Activated CD4-positive, alpha-beta T cell treated with anti-CD3 and anti-CD28 coated beads, Interleukin-2, amount 10 ng/mL, durations not matched to agents 24 days and 14 days (primary cell): ENCODE measurements at places on chromosomes 6 and 20.
A peak's percentile ranks its signal among the peaks of the same experiment; 100 is the strongest.

DNA sequence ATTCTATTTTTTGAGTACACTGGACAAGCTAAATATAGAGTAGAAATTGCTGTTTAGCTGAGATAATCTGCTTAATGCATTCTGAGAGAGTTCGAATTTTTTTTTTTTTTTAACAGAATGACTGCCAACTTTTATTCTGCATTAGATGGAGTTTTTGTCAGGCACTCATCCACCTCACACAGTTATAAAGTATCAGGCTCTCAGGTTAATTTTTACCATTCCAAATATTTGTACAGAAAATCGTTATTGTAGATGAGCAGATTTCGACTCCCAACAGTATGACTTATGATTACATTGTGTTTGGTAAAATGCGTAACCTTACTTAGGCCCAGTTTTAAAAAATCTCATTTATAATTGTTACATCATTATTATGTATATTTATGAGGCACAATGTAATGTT, 1731.0 kb downstream of the GRIK2 start:
- no peak for DNase-seq

- DNase-seq: no peak
Observed at GRCh38 chr6:166583230-166583965, 3.1 kb downstream of the RAMACL start.

- DNase-seq: no peak
Observed at GRCh38 chr6:4394786-4395185, 259.4 kb upstream of the ECI2 start.

DNA sequence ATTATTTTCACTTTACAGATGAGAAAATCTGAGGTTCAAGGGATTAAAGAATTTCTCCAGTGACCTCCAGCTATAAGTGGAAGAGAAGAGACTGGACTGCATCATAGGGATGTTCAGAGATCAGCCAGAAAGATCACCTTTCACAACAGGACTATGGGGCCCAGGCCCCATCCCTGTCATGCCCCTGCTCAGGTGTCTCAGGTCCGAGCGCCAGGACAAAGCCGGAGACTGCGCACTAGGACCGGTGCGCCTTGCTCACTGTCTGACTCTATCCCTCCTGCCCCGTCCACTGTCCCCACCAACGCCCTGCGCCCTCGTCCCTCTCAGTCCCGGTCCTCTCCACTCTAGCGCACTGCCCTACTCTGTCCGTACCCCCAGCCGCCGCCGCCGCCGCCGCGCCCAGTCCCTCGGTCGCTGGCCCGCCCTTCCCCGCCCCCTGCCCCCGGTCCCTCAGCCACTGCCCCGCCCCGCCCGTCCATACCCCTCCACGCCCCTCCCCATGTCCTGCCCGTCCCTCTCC, 521 bp upstream of the RAD21L1 start:
- peak; percentile 86 for DNase-seq

DNA sequence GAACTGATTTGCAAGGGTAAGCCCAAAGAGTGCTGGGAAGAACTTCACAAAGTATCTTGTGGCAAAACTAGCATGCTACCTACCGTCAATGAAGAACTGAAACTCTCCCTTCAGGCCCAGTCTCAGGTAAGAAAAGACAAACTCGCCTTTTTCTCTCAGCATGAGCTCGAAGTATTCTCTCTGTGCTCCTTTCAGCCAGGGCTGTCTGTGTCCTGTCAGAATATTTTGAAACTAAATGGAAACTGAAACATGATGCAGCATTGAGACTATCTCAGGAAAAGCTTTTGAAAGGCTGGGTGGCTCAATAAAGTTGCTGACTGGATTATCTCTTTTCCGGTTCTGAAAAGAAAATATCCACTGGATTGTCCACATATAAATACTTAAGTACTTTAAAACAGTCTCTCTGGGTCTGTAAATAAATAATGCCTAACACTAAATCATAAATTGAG, 696 bp downstream of the CALHM5 start:
- DNase-seq: no peak

GRCh38 chr6:110786271-110786670, 29.0 kb downstream of the CDK19 start:
- no peak for DNase-seq

- no peak for DNase-seq
Observed at GRCh38 chr6:115729036-115729435, 331.7 kb downstream of the FRK start.

GRCh38 chr6:12279322-12280091, 10.7 kb upstream of the EDN1 start:
- peak; percentile 27 for DNase-seq

DNA sequence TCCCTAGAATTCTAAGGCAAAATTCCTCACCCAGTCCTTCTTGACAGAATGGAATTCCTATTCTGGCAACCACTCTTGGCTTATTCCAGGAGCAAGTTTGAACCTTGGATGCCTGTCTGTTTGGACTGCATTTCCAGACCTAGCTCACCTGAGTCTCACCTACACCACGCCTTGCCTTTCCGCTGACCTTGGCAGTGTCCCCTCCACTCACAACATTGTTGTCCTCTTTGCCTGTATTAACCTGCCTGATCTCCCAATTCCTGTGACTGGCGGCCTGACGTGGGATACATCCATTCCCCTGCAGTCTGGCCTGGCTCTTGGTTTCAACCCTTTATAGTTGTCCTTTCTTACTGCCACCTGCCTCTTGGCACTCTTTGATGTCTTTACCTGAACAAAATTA, 281.4 kb upstream of the SOX4 start:
- DNase-seq: no peak

DNA sequence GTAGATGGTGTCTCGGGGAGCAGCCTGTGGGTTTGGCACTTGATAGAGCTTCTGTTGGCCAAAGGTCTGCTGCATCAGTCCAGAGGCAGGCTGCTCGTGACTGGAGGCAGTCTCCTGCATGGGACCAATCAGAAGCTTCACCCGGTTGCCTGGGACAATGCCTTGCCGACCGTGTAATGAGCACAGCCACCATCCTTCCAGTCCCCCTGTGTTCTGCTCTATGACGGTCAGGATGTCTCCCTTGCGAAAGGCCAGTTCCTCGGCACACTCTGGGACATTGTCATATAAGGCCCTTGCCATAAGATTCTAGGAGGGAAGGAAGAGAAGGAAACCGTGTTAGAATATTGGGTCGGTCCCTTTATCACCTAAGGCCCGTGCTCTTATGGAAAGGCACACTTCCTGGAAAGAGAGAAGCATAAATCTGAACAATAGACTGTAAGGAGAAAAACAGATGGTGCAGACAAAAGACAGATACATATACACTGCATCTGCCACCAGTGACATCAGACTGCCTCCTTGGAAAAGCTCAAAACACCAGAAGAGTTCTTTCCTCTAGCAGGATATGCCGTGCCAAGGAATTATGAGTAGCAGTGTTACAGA, 18.9 kb downstream of the NEDD9 start:
- DNase-seq: no peak

GRCh38 chr6:170224694-170225660, 65.9 kb downstream of the DLL1 start:
- no peak for DNase-seq

DNA sequence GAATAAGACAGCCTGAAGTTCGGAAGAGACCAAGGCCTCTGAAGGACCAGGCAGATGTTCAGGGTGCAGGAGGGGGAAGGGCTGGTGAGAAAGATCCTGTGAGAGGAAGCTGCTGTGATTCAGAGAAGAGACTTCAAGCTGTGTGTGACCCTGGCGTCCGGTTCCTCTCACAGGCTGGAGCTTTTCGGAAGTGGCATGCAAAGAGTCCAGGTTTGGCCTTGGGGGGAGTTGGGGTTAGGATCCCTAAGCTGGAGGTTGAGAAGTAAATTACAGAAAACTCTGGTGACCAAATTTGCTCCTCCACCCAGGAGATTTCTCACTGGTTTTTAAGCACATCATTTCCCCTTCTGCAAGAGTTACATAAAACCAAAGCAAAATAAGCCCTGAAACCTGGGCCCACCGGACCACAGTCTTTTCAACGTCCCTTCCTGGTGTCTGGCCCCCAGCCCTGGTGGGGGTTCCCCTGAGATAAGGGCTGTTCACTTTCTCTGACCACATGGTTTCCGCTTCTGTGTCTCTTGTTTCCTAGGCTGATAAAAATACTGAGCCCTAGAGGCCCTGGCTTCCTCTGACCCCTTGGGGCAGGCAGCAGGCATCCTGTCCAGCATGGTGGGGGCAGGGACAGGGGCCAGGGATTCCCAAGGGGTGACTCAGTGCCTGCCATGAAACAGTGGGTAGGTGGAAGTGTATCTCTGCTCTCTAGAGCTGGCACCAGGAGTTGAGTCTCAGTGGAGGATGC, 12.0 kb upstream of the LTA start:
- peak; percentile 85 for DNase-seq

GRCh38 chr6:51926125-51926524, 161.3 kb downstream of the PKHD1 start:
- DNase-seq: no peak

- DNase-seq: no peak
Observed at GRCh38 chr6:26476896-26477295, 19.1 kb downstream of the BTN2A1 start.

DNA sequence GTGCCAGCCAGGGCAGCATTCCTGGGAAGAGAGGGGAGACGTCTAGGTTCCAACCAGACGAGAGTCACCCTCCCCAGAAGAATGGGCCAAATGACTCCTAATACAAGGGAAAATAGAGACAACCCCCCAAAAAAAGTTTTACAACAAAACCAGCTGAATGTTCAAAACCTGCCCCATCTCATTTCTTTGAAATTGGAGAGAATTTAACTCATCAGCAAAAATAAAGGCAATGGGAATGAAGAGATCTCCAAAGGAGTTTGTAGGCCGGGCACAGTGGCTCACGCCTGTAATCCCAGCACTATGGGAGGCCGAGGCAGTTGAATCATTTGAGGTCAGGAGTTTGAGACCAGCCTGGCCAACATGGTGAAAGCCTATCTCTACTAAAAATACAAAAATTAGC, 9.7 kb upstream of the EMILIN3 start:
- no peak for DNase-seq

DNA sequence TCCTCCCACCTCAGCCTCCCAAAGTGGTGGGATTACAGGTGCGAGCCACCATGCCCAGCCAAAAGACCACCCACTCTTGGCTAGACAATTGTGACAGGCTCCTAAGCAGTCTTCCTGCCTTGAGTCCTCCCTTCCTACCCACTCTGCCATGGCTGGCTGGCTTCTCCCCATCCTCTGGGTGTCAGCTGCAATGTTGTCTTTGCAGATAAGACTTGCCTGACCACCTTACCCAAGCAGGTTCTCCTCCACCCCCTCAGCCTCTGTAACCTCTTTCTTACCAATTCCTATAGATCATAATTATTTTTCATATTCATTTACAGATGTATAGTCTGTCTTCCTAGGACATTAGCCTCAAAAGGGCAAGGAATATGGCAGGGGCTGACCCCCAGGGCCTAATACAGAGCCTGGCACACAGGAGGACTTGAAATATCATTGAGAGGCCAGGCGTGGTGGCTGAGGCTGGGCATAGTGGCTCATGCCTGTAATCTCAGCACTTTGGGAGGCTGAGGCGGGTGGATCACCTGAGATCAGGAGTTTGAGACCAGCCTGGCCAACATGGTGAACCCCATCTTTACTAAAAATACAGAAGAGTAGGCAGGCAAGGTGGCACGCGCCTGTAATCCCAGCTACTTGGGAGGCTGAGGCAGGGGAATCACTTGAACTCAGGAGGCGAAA, 28.7 kb upstream of the SPAG4 start:
- no peak for DNase-seq

DNA sequence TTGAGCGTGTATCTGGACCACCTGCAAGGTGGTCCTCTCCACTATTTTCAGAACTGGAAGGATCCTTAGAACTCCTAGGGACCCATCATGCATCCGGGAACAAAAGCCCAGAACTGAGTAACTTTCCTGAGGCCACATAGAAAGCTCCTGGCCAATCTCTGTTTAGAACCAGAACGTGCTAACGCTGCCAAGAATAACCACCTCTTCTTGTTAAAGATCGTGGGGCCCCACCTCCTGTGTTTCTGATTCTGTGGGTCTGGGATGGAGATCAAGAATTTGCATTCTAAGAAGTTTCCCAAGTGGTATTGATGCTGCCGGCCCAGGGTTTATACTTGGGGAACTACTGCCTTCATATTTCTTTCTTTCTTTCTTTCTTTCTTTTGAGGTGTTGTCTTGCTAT, 13.3 kb downstream of the CD40 start:
- DNase-seq: no peak
